ENCODE measurements at places on chromosomes 7 and 10.

DNA sequence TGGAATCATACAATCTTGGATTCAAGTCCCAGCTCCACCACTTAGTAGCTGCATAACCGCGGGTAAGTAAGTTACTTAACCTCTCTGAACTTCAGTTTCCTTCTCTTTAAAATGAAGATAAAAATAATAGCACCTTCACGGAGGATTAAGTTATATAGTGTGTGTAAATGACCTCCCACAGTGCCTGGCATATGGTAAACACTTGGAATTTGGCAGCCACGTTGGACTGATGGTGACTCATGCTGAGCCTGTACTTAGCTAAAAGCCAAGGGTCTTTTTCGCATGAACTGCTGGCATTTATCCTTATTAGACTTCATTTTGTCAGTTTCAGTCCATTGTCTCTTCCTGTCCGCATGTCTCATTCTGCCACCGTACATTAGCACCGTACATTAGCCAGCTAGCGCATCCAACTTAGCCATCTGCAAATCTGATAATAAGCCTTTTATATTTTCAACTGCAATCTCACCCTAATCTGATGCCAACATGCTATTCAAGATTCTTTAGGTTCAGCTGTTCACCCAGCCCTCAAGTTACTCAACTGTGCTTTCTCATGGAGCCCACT lies 11.2 kb downstream of the SLC13A4 start:
- DNase-seq = no peak

GRCh38 chr10:14653271-14654161 lies 121.2 kb downstream of the FAM107B start:
- DNase-seq = no peak

DNA sequence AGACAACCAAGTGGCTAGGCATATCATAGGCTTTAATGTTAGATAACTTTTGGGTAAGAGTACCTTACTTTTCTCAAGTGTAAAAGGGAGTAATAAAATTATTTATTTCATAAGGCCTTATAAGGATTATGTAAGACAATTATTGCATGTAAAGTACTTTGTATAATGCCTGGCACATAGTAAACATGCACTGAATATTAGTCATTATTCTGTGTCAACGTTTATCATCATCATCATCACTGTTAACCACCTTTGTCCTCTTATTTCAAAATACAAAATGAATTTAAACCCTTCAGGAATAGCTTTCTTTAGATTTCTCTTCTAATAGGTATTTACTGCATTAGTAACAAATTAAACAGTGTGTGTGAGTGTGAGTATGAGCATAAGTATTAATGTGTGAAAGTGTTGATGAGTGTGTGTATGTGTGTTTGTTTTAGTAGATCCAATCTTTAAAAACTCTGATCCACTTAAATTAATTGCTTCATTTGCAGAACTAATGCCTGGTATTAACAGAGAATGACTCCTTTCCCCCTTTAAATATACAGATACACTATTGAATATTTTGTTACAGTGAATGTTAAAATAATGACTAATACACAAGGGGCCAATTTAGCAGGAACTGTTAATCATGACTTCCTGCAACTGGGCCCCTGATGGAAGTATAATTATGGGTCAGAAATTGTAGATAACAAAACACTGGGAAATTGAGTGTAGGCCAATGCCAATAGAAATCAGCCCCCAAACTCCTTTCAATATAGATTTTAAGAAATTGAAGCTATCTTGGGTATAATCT lies 213.3 kb upstream of the FZD8 start:
- no peak for DNase-seq

DNA sequence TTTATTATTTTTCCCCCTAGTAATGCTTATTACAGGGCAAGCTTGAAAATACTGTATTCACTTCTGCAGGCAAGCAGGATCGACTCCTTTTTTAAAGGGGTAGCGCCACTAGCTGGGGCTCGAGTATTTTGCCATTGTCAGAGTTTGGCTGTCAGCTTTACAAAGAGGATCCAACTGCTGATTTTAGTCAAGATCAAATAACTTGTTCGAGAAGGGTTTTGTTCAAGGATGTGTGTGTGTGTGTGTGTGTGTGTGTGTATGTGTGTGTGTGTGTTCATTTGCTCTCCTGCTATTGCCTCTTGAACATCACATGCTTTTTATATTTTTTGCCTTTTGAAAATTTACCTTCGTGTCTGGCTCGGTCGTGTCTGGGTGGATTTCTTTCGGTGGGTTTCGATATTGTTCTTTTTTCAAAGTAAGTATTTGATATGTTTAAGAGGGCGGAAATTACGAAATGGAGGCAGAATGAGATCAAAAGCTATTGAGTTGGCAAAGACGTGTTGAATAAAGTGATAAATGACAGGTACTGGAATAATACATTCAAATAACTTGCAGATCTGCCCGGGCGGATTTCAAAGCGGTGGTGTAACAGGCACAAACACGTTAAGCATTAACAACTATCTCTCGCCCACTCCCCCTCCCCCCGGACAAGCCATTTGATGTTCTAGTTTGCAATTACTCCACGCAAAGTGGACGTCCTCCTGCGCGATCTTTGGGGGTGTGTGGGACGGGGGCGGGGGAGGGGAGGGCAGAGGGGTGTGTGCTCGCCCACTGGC lies 1.1 kb downstream of the ARID5B start:
- DNase-seq = peak; percentile 16

DNA sequence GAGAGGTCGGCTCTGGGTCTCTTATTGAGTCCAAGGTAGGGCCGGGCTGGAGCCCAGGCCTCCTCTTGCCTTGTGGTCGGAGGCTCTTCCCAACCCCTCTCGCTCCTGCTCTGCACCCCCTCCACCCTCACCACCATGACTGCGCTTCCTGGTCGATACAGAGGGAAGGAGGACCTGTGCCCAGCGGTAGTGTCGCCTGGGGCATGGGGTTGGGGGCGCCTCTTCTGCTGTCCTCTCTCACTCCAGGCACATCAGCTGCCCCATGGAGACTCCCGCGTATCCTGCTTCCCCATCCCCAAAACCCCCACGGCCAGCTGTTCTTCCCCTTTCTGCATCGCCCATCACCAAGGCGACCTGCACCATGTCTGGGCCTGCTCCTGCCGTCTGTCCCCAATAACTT lies 44.4 kb downstream of the TMEM270 start:
- no peak for DNase-seq

DNA sequence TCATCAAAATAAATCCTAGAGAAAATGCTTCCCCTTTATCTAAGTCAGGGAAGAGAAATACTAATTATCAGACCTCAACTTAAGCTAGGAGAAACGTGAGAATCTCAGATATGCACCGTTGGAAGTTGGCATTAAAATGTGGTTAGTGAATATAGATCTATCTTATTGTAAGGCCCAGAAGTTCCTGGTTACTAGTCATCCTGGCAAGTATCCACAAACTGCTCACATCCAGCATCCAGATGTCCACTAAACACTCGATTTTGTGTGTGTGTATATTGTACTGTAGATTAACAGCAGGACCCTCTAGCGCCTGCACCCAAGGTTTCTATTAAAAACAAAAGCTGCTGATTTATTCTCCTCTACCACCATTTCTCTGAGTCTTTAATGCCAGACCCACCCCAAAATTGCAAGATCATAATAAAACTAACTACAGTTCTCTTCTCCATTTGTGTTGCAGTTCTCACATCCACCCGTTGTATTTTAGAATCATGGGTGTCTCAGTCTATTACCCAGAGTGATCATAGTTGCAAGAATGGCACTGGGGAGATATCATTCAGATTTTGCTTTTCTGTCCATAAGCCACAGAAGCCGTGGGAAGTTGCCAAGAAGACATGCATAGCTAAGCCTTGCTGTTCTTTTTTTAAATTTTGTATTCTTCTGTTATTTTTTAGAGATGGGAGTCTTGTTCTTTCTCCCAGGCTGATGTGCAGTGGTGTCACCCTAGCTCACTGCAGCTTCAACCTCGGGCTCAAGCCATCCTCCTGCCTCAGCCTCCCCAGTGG lies 165.4 kb downstream of the KIAA1217 start:
- DNase-seq = no peak

- DNase-seq = no peak
Measured at GRCh38 chr10:95235676-95236067, 41.6 kb downstream of the ACSM6 start.

GRCh38 chr7:105250706-105251105 lies 138.0 kb downstream of the SRPK2 start:
- DNase-seq = no peak

DNA sequence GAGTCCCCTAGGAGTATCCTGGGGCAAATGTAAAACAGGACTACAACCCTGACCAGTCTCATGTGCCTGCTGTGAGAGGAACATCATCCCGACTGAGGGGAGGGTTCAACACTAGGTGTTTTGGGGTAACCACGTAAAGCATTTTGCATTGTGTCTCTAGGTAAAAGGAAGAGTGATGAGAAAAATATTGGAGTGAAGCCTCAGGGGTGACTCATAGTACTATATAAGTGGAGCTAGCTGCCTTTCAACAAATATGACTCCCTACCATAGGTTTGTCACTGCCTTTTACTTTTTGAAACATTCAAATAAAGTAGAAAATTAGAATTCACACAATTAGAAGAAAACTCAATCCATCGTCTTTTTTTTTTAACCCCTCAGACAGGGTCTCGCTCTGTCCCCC lies 2.6 kb upstream of the CAMK2G start:
- DNase-seq = no peak

DNA sequence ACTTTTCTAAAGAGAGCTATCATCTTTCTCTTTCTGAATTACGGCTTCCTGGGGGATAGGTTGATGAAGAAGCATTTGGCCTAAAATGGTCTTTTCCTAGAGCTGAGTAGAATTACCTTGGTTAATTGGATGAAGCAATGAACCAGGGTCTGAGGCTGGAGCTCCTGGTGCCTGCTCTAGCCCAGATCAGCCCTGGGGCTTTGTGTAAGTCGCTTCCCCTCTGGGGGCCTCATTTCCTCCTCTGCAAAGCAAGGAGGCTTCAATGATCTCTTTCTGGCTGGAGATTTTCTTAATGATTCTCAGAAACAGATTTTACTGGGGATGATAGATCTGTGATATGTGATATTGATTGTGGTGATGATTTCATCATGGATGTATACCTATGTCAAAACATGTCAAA lies 3.5 kb upstream of the CPA2 start:
- DNase-seq = no peak

DNA sequence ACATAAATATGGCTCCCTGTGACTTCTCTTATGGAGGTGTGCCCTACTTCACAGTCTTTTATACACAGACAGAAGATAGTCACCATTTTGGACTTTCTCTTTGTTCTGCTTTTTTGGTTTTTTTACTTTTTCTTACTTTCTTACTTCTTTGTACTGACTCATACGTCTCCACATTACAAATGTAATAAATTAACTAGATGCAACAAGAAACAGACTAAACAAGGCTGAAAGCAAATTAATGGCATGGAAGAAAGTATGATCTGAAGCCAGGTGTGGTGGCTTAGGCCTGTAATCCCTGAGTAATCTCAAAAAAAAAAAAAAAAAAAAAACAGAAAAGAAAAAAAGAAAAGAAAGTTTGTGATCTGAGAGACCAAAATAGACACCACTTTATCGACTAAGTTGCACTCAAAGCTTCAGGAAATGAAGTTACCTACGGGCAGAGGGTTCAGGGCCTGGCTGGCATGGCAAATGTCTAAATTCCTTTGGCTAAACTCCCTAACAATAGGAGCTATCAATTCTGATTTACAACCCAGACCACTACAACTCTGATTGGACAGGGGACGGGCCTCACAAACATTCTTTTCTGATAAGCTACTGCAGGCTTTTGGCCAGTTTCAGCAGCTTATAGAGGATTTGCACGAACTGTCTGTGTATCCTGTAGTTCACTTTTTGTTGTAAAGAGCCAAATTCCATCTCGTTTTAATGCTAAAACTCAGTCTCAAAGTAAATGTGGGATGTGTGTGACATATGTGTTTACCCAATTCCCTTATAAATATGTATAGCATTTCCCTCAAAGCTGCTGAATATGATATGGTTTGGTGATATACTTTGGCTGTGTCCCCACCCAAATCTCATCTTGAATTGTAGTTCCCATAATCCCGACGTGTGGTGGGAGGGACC lies 129.1 kb downstream of the SEPTIN14 start:
- no peak for DNase-seq

DNA sequence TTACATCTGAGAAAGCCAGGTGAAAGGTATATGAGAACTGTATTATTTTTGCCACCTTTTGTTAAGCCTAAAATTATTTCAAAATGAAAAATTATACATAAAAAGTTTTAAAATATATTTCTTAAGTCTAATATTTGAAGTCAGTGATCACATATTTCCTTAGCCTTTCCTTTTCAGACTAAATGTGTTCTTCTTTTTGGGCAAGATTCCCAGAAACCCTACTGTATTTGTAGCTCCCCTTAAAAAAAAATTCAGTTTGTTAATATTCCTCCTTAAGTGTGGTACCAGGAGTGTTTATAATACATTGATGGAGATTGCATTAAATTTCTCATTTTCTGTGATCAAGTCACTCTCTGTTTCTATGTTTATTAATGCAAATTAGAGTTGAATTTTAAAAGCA lies 22.8 kb downstream of the DNAJC1 start:
- no peak for DNase-seq

DNA sequence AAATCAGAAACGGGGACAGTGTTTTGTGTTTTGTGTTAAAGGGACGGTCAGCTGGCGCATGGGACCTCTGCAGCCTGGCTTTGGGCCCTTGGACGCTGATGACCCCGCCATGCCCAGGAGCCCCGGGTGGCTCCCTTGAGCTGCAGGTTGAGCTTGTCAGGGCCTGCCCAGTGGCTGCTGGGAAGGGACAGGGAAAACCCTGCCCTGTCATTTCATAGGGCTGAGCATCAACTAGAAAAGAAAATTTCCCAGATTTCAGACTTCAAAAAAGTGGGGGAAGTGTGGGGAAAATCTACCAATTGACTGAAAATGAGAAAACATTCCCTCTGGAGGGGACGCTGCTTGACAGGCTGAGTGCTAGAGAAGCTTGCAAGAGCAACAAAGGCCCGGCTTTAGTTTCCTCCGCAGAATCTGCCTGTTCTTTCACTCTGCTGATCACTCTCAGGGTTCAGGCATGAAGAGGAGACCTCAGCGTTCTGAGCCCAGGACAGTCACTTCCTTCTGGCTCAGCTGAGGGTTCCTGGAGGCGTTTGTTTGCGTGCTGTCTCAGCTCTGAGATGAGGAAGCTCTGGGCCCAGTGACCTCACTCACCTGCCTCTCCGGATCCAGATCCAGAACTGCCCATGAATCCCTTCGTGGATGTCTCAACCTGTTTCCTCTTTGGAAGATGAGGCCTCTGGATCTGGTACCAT lies 18.6 kb upstream of the DNAJB6 start:
- DNase-seq = no peak

DNA sequence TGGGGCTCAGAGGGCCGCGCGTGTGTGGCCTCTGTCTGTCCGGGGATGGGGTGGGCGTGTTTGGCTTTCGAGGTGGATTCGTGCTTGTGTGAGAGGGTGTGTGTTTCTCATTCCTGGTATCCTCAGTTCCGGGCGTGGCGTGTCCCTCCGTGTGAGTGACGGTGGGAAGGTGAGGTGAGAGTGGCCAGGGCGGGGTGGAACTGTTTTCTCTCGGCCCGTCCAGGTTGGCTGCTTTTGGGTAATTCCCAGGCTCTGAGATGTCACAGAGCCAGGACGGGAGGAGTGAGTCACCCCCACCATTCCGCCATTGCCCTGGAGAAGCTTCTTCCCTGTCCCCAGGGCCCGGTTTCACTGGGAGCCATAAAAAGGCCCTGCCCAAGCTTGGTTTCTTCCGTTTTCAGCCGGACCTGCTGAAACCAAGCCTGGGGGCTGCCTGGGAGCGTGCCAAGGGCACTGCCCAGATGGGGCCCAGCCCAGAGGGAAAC lies 21.3 kb upstream of the CLDN4 start:
- DNase-seq = no peak
